ENCODE measurements at places on chromosomes 7 and 10.

DNA sequence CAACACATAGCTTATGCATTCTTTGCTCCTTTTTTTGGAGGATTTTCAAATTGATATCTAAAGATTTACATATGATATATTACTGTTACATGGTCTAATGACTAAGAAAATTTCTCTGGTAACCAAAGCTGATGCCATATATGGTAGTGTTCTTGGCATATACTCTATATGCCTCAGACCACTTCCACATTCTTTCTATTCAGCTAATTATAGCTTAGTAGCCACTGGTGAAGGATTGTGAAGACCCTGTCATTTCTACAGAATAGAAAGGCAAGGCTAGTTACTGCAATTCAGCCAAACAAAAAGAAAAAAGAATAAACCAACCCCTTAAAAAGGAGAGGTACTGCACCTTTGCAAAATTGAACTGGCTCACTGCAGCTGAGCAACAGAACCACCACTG is 3.7 kb downstream of the PURB start:
- DNase-seq: no peak

DNA sequence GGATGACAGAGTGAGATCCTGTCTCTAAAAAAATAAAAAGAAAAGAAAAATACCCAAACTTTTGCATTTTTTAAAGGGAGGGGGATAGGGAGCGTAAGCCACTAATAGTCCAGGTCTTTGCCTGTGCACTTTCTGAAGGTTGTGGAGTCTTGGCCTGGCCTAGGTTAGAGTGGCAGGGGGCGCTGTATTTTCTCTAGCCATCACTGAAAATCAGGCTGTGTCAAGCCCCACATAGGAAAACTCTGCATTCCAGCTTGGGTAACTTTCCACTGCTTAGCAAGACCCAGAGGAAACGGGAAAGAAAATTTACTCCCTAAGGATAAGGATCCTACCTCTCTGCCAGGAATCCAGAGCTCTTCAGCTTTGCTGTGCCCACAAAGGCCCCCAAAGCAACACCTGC is 10.5 kb upstream of the PAX4 start:
- DNase-seq: no peak

- DNase-seq: no peak
Observed at GRCh38 chr7:106606120-106606519, 54.8 kb downstream of the CCDC71L start.

- no peak for DNase-seq
Observed at GRCh38 chr7:10684606-10685005, 289.1 kb upstream of the PHF14 start.

DNA sequence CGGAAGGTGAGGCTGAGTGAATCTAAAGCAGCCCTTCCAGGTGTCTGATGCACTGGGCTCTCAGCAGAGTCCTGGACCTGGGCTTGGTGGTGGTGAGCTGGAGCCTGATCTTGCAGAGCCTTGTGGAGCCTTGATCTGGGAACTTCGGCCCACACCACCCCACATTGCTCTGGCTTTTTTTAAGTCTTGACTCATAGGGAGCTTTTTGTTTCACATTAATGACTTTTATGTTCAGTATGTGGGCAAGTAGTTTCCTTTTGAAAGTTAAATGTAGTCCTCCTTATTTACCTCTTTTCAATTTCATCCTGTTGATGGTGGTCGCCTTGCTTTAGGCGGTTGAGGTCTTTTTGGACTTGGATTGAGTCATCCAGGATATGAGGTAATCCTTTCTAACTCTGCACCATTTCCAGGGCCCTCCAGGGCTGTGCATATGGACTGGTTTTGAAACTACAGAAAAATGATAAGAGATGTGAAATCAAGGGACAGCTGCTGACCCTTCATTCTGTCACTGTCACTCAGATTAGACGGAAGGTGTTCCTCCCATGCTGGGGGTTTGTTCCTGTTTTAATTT is 2.9 kb upstream of the NRAP start:
- no peak for DNase-seq

DNA sequence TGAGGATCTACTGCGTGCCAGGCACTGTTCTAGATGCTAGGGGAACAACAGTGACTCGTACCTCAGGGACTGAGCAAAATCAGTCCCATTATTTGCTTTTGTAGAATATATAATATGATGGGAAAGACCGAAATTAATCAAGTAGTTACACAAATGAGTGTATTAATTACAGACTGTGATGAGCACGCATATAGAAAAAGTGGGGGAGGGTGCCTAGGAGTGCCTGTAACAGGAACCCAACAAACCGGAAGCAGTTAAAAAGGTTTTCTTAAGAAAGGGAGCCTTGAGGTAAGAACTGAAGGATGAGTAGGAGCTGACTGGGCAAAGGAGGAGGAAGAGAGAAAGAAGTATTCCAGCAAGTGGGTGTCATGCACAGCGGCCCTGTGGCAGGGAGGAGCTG is 28.2 kb upstream of the IL6 start:
- no peak for DNase-seq

Measured in stimulated activated CD8-positive, alpha-beta memory T cell treated with anti-CD3 and anti-CD28 coated beads, Interleukin-15, amount 100 ng/mL, for 48 hours (primary cell).